ENCODE measurements at places on chromosomes 7 and 10.

DNA sequence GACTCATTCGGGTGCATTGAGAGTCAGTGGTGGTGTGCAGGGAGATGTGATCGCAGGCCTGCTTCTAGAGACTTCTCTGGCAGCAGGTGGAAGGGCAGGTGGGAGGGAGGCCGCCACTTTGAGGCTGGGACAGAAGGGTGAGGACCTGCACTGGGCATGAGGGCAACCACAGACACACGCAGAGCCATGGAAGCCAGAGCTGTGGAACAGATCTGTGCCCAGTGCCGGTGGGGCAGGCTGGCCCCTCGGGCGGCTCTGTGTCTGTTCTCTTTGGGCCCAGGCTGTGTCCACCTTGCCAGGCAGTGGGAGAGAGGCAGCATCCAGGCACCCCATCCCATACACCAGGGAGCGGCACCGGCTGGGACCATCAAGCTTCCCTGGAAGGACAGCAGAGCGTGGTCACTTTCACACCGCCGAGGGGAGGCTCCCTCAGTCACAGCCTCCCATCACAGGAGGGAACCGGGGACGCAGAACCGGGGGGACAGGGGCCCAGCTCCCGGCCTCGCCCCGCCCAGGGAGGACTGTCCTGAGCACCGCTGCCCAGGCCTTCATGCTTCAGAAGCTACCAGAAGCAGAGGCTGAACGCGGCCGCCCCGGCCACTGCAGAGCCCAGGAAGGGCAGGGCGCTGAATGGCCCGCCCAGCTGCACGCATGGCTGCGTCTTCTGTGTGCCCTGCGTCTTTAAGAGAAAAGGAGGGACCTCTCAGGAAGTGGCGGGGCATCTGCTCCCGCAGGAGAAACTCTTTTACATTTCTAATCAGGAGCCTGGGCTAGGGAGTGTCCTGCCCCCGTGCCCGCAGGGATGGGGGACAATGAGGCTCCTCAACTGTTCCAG lies 32.1 kb downstream of the EN2 start:
- no peak for DNase-seq

GRCh38 chr10:59674215-59674836 lies 35.3 kb downstream of the SLC16A9 start:
- no peak for DNase-seq

GRCh38 chr7:12249706-12250105 lies 38.6 kb downstream of the TMEM106B start:
- DNase-seq, result no peak

DNA sequence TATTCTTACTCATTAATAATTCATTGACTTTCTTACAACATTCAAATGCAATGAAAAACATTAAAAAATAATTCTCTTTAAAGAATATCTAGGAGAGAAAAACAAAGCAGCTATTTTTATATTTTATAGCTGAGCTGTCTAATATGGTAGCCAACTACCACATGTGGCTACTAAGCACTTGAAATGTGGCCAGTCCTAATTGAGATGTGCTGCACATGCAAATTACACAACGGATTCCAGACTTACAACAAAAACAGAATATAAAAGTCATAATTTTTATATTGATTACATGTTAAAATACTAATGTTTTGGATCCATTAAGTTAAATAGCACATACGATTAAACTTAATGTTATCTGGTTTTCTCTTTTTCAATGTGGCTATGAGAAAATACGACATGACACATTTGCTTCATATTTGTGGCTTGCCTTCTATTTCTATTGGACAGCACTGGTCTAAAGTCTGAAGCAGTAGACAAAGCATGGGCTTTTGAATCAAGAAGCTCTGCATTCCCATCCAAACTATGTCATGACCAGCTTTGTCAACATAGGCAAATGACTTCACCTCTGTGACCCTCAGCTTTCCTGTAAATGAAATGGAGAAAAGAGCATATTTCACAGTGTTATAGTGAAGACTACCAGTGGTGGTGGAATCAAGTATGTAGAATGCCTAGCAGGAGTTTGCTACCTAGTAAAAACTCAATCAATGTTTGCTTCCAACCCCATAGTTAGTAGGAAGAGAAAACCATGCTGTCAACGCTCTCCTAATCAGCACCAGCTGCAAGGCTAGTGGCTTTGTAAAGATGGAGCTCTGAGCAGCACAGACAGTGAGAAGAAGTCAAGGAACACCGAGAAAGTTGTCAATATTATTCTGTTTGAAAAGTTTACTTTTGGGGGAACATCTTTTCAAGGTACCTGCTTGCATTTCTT lies 37.1 kb upstream of the GDF10 start:
- no peak for DNase-seq

GRCh38 chr7:134766779-134767519 lies 12.5 kb upstream of the CALD1 start:
- no peak for DNase-seq

Data from hematopoietic multipotent progenitor cell treated with erythropoietin and hydrocortisone succinate and interleukin-3 and kit ligand, for 6 days (in vitro differentiated cells).